ENCODE measurements at places on chromosomes 2 and 18.

GRCh38 chr2:196479350-196479749 lies 160.2 kb upstream of the CCDC150 start:
- DNase-seq, result no peak

- no peak for DNase-seq
These were observed 30.2 kb downstream of the PRKCE start for GRCh38 chr2:45681675-45682074.

DNA sequence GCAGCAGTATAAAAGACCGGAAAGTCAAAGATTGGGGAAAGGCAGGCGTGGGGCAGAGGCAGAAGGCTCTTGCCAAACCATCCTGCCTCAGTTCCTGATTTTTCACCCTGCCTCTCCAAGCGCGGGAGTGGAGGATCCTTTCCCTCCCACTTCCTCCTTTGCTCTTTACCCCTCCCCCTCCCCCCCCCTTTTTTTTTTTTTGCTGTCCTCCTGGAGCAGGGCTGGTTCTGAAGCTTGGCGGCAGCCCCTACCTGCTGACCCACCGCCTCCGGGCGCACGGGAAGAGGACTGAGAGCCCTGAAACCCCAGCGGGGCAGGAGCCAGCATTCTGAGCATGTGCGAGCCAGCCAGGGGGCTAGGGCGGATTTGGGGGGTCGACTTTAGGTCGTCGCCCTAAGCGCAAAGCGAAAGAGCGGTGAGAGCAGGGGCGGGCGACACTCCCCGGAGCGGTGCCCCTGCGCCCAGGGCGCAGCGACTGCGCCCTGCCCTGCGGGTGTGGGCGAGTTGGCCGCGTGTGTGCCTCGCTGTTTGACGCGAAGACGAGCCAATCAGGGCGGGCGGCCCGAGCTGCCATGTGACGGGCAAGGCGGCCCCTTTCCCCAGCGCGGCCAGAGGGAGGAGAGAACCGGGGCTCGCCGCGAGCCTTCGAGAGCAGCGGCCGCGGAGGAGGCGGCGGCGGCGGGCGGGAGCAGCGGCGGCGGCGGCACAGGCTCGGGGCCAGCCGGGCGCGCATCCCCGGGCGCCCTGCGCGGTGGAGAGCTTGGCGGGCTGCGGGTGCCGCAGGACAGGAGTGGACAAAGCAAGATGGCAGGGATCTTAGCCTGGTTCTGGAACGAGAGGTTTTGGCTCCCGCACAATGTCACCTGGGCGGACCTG lies at the start of gene CERS6:
Gene CERS6, plus strand, starts transcription at position 628 of the 876 bp plus-strand sequence. Its CDS starts 177 bp downstream, at position 805.
- DNase-seq, result peak; percentile 61

DNA sequence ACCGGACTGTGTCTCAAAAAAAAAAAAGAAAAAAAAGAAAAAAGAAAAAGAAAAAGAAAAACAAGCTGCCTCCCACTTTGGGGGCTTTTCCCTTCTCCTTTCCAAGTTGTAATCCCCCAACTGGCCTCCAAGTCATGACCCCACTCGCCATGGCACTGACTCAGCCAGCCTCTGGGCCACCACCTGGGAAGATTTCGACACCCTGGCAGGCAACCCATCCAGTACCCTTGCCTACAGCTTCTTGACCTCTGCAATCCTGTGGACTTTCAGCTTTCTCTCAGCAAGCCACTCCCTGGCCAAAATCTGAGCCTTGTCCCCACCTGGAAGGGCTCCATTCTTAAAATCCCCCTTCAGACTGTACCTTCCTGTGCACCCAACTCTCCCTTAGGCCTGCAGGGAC lies 22.3 kb upstream of the FOSL2 start:
- DNase-seq, result no peak

GRCh38 chr2:69026026-69026425 lies 13.0 kb downstream of the ANTXR1 start:
- peak; percentile 25 for DNase-seq

- DNase-seq, result no peak
These were observed 43.3 kb upstream of the ZFP36L2 start for GRCh38 chr2:43269706-43270105.

DNA sequence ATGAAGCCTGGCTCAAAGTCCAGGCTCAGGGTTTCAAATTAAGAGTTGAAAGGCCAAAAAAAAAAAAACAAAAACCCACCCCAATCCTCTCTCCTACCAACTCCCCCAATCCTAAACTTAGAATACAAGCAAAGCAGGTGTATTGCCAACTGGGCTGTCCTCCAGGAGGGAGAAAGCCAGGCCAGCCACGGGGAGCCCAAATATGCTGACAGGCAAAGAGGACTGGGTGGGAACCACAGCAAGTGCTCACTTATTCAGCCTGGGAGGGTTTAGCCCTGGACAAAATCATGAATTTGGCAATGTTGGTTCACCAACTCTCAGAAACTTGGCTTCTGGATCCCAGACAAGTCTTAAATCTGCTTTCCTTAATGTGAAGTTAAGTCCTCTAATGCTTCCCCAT lies 36.5 kb downstream of the GKN2 start:
- no peak for DNase-seq

GRCh38 chr2:6224267-6224666 lies 532.1 kb downstream of the SOX11 start:
- DNase-seq, result no peak

DNA sequence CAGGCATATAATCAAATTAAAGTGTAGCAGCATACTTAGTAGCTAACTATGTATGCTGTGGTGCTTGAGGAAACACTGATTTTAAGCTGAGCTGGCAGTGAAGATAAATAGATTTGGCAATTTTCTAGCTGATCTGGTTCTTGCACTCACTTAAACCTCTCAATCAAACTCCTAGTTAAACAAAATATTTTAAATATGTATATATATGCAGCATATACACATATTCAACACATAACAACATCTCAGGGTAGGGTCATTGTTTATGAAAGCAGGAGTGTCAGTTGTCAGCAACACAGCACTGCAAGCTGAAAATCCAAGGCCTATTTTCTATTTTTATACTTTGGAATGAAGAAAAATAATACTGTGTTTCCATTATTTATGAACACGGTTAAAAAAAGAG lies 10.4 kb upstream of the FSHR start:
- no peak for DNase-seq

DNA sequence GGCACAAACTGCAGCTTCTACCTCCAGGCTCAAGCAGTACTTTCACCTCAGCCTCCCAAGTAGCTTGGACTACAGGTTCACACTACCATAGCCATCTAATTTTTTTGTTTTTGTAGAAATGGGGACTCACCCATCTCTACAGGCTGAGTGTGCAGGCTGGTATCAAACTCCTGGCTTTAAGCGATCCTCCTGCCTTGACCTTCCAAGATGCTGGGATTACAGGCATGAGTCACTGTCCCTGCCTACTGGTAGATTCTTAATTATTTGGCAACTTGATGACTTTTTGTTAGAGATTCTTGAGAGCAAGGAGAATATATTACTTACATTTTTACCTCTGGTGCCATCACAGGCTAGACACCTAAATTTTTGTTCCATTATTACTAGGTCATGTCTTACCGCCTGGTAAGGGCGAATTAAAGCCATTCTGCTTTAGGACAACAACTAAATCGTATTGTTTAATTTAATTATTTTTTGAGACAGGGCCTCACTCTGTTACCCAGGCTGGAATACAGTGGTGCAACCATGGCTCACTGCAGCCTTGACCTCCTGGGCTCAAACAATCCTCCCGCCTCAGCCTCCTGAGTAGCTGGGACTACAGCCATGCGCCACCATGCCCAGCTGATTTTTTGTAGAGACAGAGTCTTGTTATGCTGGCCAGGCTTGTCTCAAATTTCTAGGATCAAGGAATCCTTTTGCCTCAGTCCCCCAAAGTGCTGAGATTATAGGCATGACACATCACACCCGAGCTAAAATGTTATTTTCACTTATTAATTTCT lies 15.7 kb downstream of the DYNC1I2 start:
- no peak for DNase-seq

GRCh38 chr2:218436992-218437391 lies 18.1 kb downstream of the VIL1 start:
- DNase-seq, result no peak

DNA sequence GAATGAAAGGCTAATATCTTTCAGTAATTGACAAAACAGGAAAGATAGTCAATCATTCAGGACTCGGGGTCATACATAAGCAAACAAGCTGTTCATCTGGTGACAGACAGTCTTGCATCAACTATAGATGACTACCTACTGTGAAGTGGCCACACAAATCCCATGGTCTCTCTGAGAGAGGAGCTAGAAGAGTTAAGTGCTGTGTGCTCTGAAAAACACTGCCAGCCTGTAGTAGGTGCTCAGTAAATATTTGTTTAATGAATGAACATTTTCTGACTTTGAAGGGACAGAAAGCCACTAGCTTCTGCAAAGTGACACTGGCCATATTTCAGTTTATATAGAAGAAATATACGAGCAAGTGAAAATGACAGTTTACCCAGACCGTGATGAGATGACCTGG lies 184.0 kb upstream of the CHAC2 start:
- no peak for DNase-seq

GRCh38 chr18:30234755-30235154 lies 807.8 kb downstream of the DSC3 start:
- DNase-seq, result no peak

DNA sequence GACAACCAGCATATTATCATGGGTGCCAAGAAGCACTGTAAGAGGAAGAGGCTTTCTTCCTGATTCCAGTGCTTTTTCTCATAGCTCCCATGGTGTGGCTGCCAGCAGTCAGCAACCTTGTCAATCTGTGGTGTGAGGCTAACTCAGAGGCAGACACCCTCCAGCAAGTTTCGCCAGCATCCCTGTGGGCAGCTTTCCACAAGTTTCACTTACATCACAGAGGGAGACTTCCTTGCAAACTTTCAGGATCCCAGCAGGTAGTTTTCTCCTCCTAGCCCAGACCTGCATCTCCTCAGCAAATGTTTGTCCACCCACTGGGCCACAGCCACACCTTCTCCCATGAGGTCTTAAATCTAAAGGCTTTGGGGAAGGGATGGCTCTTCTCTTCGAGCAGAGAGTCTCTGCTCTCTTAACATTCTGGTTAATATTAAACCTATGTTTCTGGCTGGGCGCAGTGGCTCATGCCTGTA lies 9.1 kb downstream of the DNAH7 start:
- no peak for DNase-seq

- DNase-seq, result no peak
These were observed 32.1 kb downstream of the CRYGD start for GRCh38 chr2:208092093-208092832.

DNA sequence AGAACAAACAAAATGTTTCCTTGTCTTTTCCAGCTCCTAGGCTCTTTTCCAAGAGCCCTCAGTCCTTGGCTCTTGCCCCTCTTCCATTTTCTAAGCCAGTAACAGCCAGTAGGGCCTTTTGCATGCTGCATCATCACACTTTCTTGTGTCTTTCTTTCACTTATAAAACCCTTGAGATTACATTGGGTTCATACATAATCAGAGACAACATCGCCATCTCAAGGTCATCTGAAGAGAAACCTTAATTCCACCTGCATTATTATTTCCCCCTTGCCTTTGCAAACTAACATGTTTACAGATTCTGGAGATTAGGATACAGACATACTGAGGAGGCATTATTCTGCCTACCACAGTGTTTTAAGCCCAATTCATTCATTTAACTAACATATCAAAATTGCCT lies 697.3 kb downstream of the TRIB2 start:
- DNase-seq, result no peak

DNA sequence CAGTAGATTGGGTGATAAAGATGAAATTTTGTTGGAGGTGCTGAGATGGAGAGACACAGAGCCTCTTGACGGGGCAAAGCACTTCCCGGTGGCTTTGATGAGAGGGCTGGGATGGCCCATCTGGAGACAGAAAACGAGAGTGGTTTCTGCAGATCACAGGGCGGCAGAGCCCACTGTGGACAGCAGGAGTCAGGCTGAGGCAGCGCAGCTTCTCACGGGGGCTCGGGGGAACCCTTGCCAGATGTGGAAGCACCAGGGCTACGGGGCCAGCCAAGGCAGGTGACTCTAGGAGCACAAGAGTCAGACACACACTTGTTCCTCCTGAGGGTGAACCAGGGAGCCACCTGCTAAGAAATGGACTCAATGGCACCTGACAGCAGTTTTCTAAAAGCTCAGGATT lies 78.5 kb downstream of the TPO start:
- DNase-seq, result no peak

DNA sequence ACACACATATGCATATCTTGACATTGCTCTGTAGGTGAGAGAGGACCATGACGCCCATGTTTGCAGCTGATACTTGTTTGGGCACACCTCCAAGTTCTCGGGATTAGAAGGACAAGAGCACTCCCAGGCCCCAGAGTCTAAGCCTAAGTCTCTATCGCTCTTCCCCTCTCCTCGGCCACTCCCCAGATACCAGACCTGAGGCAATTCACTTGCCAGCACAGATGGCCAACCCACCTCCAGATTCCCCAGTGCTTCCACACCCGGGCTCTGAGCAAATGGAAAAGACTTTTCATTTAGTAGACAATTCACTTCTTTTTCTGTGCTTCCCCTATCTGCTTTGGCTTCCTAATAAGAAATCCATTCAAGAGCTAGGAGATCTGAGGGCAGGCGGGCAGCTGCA lies 32.9 kb downstream of the EHD3 start:
- DNase-seq, result no peak

DNA sequence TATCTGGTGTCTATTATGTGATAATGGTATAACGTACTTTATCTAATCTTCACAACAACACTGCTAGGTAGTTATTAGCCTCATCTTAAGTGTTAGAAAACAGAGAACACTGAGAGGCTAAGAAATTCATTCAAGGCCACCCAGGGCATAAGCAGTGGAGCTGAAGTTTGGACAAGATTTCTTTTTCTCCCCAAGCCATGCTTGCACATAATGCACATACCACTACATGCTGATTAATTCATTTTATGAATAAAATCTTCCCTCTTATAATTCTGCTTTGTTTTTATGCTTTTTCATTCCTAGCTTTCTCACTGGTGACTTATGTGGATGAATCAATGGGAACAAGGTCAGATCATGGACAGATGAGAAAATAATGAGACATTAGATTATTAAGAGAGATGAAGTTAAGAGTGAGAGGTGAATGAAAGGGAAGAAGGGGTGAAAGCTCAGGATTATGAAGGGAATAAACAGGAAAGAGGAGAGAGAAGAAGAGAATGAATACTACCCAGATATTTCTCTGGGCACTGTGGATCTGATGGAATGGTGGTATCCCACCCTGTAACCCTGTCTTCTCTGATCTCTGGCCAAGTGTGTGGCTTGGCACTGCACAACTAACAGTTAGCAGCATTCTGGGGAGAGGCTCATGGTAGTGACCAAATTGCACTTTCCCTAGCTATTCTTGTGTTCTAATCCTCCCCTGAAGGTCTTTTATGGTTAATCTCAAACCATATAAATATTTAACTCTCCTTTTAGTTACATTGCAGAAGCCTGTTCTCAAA lies 17.7 kb upstream of the GALNT3 start:
- DNase-seq, result no peak

DNA sequence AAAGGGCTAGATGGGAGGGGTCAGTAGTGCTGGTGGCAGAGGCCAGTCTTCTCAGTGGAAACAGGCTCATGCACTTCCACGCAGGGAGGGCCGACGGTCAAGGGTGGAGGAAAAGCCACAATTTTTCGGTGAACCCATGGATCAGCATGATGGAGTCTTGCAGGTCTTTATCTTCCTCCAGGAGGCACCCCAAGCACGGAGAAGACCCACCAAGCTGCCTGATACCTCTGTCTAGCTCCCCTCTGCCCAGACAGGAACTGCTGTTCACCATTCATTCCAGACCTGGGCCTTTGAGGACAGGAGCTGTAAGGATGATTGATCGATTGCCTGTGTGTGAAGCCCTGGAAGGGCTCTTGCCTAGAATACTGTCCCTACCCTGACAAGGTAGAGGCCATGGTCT lies 2.8 kb upstream of the LRRFIP1 start:
- DNase-seq, result no peak

- no peak for DNase-seq
These were observed 231.3 kb downstream of the ZRANB3 start for GRCh38 chr2:135299658-135300244.

GRCh38 chr2:37877457-37878315 lies 47.4 kb upstream of the RMDN2 start:
- peak; percentile 43 for DNase-seq

- no peak for DNase-seq
These were observed 53.7 kb downstream of the SGPP2 start for GRCh38 chr2:222477962-222478608.
